Left cardiac atrium (tissue), 4 donors: ENCODE measurements at places on chromosomes 16 and 17. TPM values are rescaled to one million over a fixed set of nuclear protein-coding genes. Genes with fewer than 3 reads are reported as not detected.

RND2 gene
- total RNA-seq: 1.6 TPM

PNMT gene
- 9.7 TPM for total RNA-seq

AOC2 gene
- 3.8 TPM for total RNA-seq

DNA sequence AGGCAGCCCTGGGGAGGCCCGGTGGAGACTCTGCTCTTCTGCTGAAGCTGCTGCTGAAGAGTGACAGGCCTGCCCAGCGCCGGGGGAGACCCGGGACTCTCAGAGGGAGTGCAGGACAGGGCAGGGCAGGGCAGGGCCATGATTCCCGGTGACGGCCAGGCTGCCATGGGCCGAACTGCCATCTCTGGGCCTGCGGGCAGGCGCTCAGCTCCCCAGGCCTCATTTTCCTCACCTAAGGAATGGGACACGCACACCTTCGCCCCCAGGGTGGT is 22.6 kb upstream of the SSTR5 start:
- no peak for DNase-seq

GRCh38 chr17:6313835-6314234 is 121.1 kb downstream of the AIPL1 start:
- no peak for DNase-seq

DNA sequence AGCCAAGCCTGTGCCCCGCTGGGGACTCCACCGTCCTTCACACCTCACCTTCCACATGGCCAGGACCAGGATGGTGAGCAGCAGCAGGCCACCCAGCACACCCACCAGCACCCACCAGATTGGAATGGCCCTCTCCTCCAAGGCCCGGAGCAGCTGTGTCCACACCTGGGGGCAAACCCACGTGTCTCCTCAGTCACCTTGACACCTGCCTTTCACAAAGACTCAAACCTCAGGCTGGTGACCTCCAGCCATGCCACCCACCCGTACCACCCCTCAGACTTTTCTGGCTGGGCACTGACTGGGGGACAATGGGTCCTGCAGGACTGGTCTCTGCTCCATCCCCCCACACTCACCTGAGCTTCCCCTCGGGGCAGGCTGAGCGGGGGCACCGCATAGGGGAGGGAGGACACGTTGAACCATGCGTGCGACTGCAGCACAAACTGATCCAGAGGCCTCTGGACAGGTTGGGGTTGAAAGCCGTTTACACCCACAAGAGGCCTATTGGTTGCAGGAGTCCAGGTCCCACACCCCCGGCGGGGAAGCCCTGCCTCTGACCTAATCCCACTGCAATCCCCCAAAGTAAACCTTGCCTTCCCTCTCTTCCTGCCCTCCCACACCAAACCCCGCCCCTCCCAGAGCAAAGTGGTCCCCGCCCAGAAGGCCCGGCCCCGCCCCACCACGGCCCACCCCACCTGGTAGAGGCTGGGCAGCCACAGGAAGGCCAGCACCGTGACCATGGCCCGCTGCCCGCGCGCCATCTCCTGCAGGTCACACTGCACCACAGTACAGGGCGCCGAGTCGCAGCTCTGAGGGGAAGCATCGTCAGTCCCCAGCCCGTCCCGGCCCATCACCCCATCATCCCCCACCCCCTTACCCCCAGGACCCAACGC is 10.9 kb upstream of the FAM171A2 start:
- DNase-seq: no peak

- no peak for DNase-seq
Measured at GRCh38 chr16:11571549-11571948, 15.2 kb downstream of the LITAF start.

DNA sequence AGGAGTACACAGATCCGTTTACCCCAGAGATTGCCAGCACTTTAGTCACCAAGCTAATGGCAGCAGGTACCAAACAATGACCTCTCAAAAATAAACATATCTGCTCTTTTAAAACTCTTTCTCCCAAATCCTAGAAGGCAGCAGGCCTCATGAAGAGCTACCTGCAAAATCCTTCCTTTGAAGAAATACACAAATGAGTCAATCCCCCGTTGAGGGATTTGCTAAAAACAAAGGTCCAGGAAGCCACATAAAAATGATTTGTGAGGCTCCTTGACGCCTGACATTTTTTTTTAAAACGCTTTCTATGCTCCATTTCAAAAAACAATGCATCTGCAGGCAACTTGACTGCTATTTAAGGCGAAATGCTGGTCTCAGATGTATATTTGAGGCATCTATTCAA is 58.2 kb downstream of the NACA2 start:
- DNase-seq: no peak

GRCh38 chr17:39676198-39676819 is 8.1 kb downstream of the PNMT start:
- DNase-seq: peak; percentile 72

GRCh38 chr17:14731591-14731990 is 430.7 kb downstream of the HS3ST3B1 start:
- no peak for DNase-seq
